Aorta (tissue), 5 donors: ENCODE measurements at places on chromosomes 2 and 18. TPM values are rescaled to one million over a fixed set of nuclear protein-coding genes. Genes with fewer than 3 reads are reported as not detected.

GRCh38 chr2:211942153-211942552 lies 596.4 kb downstream of the ERBB4 start:
- no peak for DNase-seq

DNA sequence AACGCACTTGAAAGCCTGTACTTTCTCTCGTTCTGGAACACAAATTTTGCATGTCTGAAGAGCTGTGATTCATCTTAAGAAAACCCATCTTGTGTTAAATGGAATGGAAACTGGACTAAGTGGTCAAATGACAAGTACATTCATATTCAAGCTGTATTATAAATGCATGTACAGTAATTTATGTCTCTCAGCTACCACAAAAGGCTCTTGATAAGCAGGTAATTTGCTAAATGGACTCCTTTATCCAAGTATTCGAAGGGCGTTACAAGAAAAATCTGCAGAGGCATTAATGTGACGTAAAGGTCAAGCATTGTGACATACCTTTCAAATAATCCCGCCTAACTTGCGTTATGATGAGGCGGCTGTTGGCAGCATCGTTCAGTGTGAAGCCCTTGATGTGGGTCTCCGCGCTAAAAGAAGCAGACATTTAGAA lies 66.6 kb downstream of the ABCG8 start:
- no peak for DNase-seq

DNA sequence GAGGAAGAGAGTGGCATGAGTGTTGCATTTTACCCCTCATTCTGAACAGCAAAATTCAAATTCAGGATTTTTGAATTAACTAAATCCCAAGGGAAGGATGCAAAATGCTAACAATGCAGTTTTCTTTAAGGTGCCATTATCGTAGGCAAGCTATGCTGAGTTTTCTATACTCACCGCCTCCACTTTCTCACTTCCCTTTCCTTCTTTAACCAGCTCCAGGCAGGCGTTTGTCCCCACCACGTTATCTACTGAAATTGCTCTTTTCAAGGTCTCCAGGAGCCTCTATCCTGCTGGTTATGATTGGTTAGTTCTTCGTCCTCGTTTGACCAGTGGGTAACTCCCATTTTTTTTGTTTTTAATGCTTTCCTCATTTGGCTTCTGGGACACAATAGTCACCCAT lies 1.8 kb upstream of the CPO start:
- DNase-seq: no peak

DNA sequence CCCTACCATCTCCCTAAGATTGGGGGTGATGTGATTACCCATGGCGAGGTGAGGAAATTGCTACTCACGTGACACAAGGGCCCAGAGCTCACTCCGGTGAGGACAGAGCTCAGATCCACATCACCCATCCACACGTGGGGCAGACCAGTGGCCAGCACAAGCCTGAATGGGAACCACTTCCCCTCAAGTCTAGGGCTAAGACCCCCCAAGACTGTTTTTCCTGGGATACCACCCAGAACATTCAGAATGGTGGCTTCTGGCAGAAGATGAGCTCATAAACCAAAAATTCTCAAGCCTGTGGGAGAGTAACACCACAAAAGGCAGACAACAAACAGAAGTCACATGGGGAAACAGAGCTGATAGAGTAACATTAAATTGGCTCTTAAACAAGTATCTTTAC lies 321.4 kb downstream of the ALK start:
- no peak for DNase-seq

DNA sequence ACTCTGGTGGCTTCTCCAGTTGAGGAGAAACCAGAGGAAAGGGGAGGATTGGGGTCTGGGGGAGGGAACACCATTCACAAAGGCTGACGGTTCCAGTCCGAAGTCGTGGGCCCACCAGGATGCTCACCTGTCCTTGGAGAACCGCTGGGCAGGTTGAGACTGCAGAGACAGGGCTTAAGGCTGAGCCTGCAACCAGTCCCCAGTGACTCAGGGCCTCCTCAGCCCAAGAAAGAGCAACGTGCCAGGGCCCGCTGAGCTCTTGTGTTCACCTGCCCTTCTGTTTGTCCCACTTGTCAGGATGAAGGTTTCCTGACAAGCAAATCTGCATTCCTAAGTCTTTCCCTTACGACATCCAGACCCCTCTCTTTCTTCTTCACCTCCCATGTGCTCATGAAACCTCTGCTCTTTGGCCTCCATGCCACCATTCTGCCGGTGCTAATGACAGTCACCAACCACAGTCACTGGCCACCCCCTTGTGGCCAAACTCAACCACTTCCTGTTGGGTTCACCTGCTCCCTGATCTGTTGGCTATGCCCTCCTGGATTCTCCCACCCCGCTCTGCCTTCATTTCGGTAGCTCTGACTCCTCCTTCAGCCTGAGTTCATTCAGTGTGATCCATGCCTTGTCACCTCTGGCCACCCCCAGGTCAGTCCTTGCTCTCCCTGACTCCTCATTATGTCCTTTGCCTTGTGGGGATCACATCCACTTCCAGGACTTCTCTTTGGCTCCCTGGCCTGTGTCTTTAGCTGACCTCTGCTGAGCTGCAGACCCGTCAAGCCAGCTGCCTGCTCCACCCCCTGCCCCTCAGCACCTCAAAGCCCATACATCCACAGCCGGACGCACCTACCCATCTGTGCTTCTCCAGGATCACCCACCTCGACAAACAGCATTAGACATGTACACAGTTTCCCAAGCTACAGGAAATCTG lies 17.6 kb downstream of the EMX1 start:
- peak; percentile 30 for DNase-seq

GRCh38 chr2:161434118-161434517 lies 18.0 kb downstream of the TBR1 start:
- DNase-seq: no peak

DNA sequence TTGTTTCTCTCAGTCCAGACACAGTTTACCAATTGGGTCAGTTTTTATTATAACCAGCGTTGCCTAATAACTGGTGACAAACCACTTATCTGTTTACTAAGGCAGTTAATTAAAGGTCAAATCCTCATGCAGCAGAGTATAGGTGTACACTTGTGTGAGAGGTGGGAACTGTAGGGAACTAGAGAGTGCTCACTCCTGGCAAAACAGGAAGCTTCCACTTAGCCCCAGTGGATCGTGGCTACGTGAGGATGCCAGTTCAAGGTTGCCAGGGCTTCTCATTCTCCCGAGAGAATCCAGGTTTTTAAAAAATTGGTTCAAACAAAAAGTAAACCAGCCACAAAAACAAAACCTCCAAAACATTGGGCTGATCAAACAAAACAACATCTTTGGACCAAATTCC lies 8.1 kb downstream of the CYBRD1 start:
- DNase-seq: no peak

DNA sequence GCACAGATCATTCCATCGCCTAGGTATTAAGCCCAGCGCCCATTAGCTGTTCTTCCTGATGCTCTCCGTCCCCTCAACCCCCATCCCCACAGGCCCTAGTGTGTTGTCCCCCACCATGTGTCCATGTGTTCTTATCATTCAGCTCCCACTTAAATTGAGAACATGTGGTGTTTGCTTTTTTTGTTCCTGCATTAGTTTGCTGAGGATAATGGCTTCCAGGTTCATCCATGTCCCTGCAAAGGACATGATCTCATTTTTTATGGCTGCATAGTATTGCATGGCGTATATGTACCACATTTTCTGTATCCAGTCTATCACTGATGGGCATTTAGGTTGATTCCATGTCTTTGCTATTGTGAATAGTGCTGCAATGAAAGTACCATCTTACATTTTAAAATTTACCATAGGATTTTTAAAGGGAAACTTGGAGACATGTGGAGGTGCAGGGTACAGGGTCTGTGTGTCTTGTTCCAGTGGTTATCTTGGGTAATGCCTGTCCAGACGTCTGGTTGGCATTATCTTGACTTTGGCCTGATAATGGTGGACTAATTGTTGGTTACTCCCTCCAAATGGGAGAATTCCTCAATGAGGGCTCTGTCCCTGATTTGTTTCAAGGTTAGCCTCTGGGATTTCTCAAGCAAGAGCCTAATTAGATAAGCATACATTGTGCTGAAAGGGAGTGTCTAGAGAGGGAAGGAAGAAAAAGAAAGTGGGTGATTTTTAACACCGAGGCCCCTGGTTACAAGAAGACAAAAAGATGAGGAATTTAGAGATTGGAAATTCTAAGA lies 21.6 kb downstream of the KLHL23 start:
- DNase-seq: no peak

GRCh38 chr2:152437276-152438108 lies 102.5 kb downstream of the FMNL2 start:
- DNase-seq: no peak

DNA sequence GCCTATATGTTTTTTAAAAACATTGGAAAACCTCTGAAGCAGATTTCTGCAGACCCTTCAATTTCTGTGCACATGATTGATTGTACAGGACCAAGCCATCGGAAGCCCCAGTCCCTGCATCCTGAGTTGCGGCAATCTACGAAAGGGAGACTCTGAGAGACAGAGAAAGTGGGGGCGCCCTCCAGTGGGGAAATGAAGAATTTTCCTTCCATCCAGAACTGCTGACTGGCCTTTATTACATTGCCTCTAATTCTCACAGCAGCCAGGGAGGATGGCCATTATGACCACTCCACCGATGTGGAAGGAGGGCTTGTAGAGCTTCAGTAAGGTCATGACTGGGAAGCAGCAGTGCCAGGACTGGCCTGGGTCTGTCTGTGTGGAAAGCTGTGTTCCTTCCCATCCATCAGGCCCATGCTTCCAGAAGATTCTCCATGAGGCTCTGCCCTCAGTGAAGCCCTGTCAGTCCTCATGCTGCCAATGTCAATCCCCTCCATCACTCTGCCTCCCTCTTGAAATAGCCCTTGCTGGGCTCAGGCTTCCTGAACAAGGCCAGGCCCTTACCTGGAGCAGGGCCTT lies 20.0 kb upstream of the RESP18 start:
- DNase-seq: no peak

GRCh38 chr2:53510401-53510800 lies 257.2 kb upstream of the CHAC2 start:
- DNase-seq: no peak

DNA sequence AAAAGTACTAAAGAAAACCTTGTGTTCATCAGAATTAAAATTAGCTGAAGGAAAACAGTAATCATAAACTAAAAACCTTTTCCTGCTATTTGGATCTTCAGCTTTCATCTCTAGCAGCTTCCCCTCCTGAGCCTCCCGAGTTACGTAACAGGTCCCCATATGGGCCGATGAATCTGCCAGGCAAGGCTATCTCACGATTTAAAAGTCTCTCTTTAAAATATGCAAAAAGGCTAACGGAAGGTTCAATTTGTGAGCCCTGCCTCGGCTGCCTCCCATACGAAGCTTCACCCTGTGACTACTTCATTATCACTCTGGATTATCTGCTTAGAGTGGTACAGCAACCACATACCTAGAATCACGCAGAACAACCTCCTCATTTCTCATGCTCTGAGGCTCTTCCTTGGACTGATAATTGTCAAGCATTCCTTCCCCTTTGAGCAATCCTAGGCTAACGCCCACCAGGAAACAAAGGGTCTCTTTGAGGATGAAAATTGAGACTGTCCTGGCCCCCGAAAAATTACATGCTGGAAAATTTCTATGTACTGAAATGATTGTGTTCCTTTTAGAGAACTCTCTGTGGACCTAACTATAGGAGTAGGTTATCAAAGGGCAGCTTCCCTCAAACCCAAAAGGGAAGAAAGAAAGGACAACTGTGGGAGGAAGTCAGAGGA lies 147.4 kb downstream of the ZEB2 start:
- no peak for DNase-seq

DNA sequence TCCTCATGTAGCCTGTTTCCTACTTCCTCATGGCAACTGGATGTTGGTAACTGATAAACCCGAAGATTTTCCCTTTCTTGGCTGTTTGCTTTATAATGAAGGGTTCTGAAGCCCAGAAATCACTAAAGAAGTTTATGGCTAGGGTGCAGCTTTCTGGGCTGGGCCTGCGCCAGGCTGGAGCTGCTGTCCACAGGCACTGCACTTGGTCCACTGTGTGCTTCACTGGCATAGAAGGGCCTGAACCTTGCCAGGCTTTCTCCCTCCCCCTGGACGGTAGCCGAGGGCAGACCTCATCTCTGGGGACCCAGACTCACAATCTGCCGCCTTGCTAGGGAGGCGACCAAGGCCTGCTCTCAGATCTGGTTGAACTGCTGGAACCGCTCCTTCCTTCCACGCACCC lies 133.3 kb upstream of the SPRED2 start:
- DNase-seq: no peak

GRCh38 chr2:172208791-172209325 lies 106.2 kb upstream of the DLX2 start:
- no peak for DNase-seq

DNA sequence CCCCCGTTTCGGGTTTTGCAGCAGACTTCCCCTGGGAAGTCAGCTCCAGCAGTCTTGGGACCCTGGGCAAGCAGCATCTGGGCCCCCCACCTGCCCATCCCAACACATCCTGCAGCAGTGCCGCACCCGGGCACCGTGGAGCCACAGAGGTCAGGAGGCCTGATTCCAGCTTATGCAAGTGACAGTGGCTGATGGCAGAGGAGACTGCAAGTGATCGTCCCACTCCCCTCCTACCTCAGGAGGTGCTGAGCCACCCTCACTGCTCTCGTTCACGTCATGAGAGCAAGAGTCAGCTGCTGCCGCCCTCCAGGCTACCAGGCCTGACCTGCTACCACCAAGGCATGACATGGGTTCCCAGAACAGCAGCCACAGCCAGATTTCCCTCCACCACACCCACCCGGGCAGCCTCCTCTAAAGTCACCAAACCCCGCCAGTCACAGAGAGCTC lies 18.2 kb downstream of the COX7A2L start:
- no peak for DNase-seq

DNA sequence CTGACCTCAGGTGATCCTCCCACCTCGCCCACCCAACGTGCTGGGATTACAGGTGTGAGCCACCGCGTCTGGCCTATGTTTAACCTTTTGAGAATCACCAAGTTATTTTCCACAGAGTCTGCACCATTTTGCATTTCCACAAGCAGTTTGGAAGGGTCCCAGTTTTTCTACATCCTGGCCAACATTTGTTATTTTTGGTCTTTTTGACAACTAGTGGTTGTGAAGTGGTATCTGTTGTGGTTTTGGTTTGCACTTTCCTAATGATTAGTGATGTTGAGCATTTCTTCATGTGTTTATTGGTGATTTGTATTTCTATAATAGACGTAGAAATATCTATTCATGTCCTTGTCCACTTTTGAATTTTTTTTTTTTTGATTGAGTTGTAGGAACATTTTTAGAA lies 67.9 kb downstream of the BIRC6 start:
- DNase-seq: no peak

SERPINB2 gene
- total RNA-seq: 2.0 TPM

IL18RAP gene
- total RNA-seq: 6.3 TPM

OTOS gene
- total RNA-seq: not detected

DNER gene
- total RNA-seq: 1.1 TPM

PTH2R gene
- total RNA-seq: 0.18 TPM

REG1A gene
- total RNA-seq: 6.3 TPM

MC4R gene
- not detected for total RNA-seq

CROCC2 gene
- total RNA-seq: 0.13 TPM

EFHD1 gene
- 85.8 TPM for total RNA-seq

OSBPL6 gene
- total RNA-seq: 2.4 TPM

PPM1B gene
- 75.6 TPM for total RNA-seq

STAT4 gene
- total RNA-seq: 3.8 TPM

ABCG5 gene
- not detected for total RNA-seq

KCNJ13 gene
- total RNA-seq: not detected
